ENCODE measurements at places on chromosomes 5 and 9. TPM values are rescaled to one million over a fixed set of nuclear protein-coding genes. Genes with fewer than 3 reads are reported as not detected.

Gene ANXA2R
- 5.2 TPM for total RNA-seq

Gene ZFP37
- total RNA-seq, result 8.6 TPM

Gene TMEM245
- 63.3 TPM for total RNA-seq

Gene CCDC192
- 0.40 TPM for total RNA-seq

GRCh38 chr9:8706531-8706930, 907.0 kb upstream of the DMAC1 start:
- no peak for DNase-seq
